Panc1 (cell line): ENCODE measurements at places on chromosomes 11 and 22. TPM values are rescaled to one million over a fixed set of nuclear protein-coding genes. Genes with fewer than 3 reads are reported as not detected.

DNA sequence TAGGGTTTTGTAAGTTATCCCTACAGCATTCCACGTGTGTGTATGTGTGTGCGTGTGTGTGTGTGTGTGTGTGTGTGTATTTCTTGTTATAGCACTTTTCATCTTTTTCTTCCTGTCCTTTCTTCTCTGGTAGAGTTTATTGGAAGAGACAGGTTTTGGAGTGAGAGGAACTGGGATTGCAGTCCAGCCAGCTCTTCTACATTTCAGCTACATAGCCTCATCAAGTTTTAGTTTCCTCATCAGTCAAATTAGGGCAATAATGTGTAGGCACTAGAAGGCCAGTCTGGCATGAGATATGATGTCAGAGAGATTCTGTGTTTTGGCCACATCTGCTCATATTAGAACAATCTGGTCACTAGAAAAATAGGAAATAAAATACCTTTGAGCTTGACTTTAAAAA, 1283.5 kb upstream of the TENM4 start:
- no peak for DNase-seq

- DNase-seq: no peak
Observed at GRCh38 chr22:40680819-40681183, 1.5 kb downstream of the MCHR1 start.

- DNase-seq: no peak
Observed at GRCh38 chr11:19380375-19380774, 139.6 kb upstream of the E2F8 start.

The SLC5A4 gene
- total RNA-seq: not detected

The CNIH2 gene
- total RNA-seq: 9.3 TPM

GRCh38 chr11:118002010-118002540, 15.9 kb downstream of the IL10RA start:
- DNase-seq: no peak

The CD3D gene
- total RNA-seq: 0.39 TPM

The CELSR1 gene
- 30.7 TPM for total RNA-seq

DNA sequence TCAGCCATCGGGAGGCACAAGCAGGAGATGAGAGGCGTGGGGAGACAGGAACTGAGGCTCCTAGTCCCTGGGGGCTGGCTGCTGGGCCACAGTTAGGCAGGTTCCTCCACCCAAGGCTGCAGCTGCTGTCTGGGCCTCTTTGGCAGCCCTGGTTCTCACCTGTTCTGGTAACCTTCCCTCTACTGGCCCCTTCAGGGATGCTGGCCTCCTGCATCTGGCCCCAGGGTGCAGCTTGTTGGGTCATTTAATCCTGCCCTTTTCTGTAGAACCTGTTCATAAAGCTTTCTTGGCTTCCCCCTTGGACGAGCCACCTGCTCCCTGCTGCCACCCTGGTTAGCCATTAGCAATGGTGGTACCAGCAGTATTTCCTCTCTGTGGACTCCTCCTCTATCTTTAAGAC, 5.5 kb downstream of the USH1C start:
- DNase-seq: no peak

GRCh38 chr11:108680271-108680670, 15.4 kb downstream of the DDX10 start:
- no peak for DNase-seq

The SHISA8 gene
- 0.62 TPM for total RNA-seq

DNA sequence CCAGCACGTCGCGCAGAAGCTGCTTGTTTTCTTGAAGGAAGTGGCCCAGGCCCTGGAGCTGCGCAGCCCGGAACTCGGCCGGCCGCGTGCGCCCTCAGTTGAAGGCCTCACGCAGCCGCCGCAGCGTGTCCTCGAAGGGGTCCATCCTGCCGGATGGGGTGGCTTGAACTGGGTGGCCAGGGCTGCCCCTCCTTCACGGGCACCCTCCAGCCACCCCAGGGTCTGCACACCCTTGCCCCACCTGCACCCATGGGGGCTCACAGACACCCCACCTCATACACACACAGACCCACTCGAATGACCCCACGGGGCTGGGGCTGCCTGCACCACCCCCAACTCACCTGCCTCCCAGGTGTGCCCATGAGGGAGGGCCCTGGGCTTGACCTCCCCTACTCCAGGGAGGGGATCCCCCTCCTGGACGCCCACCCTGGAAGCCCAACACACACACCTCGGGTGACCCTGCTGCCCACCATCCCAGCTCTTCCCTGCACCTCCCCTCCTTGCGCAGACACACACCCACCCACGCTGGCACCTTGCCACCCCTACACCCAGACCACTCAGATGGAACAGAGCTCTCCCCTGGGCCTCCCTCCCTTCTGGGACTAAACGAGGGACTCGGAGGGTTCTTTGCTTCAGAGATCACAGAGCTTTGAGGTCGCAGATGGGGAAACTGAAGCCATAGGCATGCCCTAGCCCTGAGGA, 6.8 kb downstream of the ALDH3B2 start:
- DNase-seq: no peak
